Activated CD4-positive, CD25-positive, alpha-beta regulatory T cell treated with anti-CD3 and anti-CD28 coated beads, Interleukin-2, amount 50 U/mL, for 24 hours (primary cell): ENCODE measurements at places on chromosomes 11 and 22.

- peak; percentile 10 for ATAC-seq
These were observed 346 bp downstream of the PPFIBP2 start for GRCh38 chr11:7514099-7514591.

GRCh38 chr11:117435326-117435725, 107.7 kb downstream of the CEP164 start:
- no peak for ATAC-seq

GRCh38 chr22:27723158-27723557, 78.4 kb downstream of the MN1 start:
- no peak for ATAC-seq

DNA sequence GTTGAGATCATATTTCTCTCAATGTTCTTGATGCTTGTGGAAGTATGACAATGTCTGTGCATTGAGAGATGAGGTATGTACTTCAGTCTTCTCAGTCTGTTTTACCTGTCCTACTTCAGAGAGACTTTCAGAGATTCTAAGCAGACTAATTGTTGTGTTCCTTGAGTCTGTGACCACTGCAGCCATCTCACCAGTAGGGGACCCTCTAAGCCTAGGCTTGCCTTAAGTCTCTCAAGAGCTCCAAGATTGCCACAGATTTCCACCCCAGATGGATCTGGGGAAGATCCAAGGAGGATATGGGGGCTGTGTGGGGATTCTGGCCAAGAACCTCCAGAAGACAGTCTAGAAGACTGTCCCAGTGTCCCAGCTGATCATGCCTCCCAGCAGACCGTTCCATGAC, 179.9 kb upstream of the PLET1 start:
- no peak for ATAC-seq

DNA sequence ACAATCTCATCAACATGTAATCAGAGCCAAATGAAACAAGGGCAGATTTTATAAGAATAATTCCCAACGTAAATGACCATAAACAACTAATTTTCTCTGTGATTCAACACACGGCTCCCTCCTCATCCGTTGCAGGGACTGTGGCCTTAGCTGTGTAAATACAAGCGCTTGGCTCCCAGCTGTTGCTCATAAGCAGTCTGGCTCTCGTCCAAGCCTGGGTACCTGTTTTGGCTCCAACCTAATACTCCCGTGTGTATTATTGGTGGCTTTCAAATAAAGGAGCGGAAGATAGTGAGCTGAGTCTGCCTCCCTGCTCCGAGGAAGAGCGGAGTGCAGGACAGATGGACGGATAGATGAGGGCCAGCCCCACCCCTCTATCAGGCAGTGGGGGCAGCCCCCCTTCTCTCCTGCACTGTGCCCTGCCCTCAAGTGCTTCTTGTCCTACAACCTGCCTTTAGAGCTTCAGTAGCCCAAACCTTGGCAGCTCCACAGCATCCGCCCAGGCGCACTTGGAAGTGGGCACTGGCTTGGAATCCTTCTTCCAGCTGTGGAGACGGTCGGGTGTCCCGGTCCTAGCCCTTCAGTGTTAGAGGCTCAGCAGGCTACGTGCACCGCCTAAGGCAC, 670.9 kb downstream of the BRD1 start:
- ATAC-seq: no peak

DNA sequence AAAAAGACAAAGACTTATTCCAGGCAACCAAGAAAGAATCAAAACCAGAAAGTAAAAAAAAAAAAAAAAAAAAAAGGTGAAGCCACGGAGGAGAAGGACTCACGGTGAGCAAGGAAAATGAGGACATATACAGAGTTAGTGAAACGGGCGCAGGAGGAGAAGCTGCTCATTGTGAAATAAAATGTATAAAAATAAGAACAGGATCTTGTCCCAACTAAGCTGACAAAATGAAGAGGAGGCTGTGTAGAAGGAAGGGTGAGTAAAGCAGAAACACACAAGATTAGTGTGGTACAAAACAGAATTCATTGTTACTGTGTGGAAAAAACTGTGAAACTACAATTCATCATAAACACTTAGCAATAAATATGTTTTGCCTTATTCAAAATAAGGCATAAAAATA, 7.6 kb downstream of the IL17REL start:
- no peak for ATAC-seq

- ATAC-seq: no peak
These were observed 48.9 kb downstream of the TPBGL start for GRCh38 chr11:75289511-75289760.

DNA sequence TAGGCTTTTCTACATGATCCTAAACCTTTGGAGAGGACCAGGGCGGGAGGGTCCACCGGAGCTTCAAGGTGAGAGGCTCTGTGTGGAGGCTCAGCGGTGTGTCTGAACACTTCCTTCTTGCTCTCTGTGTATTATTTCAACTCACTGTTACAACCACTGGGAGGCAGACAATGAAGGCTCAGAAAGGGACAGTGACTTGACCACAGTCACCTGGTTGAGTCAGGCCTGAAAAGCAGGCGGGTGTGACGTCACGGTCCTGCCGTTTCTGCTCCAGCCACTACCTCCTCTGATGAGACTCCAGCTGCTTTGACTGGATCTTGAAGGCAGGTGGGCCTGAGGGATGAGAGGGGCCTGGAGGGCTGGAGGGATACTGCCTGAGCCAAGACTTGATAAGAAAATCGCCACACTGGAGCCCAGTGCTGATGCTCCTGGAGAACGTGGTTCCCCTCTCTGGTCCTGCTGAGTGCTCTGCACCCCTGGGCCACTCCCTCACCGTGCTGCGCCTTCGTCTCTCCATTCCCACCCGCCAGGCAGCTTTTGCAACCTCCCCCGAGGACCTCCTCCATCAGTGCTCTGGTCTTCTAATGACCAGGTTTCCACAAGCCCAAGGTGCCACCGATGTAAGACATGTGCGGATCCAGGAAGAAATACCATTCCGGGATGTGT, 27.9 kb downstream of the KCNC1 start:
- ATAC-seq: no peak

GRCh38 chr22:28821452-28821851, 21.1 kb upstream of the XBP1 start:
- ATAC-seq: no peak

GRCh38 chr11:118896472-118896913, 12.8 kb downstream of the CXCR5 start:
- no peak for ATAC-seq

DNA sequence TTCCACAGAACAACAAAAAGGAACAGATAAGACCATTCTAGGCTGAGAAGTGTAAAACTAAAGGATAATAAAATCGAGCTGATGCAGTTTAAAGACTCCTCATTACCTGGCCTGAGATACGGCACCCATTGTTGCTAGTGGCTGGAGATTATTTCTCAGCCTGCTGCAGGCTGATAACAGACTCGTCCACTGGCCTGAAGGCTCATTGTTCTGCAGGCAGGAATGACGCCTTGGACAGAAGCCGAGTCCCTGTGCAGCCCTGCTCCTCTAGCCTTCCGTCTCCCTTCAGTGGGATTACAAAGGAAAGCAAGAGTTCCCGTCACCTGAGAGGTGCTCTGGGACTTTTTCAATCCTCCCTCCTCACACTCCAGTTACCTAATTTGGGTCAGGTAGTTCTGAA, 1065.3 kb downstream of the OPCML start:
- ATAC-seq: no peak

DNA sequence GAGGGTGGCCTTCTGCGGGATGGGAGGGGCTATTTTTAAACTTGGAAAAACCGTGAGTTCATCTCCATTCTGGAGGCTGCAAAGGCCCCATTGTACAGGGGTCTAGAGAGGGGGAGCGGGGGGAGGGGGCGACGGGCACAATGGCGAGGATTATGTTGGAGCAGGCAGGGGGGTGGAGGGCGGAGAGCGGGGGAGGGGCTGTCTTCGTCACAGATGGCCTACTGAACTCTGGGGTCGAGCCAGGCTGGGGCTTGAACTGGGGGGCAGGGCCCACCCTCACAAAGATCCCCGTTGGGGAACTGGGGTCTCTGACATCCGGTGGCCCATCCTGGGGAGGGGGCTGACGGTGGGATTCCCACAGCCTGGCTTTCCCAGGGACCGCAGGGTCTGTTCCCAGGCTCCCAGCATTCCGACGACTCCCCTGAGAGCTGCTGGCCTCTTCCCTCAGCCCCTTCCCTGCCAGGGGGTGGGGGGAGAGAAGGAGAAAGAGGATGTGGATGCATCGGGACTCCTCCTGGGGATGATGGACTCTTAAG, 3.4 kb upstream of the MCAM start:
- no peak for ATAC-seq

DNA sequence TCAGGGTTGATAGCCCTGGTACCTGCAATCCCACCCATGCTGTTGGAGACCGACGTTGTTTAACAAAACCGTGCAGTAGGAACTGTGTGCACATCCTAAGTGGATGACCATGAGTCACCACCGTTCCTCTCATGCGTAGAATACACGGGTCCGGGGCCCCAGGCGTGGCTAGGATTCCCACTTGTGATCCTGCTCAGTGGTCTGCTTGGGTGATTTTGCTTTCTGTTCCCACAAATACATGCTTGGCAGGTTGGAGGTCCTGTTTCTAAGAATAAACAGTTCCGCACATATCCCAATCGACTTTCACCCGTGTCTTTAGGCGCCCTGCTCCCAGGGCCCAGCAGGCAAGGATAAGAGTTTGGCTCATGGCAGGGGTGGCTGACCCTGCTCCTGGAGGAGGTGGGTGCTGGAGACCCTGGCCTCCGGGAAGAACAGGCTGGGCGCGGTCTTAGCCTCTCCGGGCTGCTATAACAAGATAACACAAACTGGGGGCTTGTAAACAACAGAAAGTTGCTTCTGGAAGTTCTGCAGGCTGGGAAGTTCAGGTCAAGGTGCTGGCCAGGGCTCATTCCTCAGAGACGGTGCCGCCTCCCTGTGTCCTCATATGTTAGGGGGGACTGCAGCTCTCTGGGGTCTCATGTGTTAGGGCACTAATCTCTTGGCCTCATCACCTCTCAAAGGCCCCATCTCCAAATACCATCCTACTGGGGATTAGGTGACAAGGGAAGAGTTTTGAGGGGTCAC, 1028.3 kb downstream of the BRD1 start:
- ATAC-seq: no peak

DNA sequence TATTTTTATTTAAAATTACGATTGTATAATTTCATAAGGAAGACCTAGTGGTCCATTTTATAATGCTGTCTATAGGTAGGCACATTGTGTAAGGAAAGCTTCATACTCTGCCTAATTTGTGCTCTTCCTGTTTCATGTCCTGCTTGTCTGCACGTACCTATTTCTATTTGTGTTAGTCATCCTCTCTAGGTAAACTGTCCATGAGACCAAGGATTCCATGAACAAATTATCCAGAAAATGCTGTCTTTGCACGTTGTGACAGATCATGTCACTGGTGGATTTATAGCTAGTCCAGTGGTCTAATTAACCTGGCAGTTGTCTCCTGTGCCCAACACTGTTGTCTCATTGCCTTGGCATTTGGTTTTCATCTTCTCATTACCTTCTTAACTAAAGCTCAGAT, 44.7 kb downstream of the DNAJC24 start:
- ATAC-seq: no peak

DNA sequence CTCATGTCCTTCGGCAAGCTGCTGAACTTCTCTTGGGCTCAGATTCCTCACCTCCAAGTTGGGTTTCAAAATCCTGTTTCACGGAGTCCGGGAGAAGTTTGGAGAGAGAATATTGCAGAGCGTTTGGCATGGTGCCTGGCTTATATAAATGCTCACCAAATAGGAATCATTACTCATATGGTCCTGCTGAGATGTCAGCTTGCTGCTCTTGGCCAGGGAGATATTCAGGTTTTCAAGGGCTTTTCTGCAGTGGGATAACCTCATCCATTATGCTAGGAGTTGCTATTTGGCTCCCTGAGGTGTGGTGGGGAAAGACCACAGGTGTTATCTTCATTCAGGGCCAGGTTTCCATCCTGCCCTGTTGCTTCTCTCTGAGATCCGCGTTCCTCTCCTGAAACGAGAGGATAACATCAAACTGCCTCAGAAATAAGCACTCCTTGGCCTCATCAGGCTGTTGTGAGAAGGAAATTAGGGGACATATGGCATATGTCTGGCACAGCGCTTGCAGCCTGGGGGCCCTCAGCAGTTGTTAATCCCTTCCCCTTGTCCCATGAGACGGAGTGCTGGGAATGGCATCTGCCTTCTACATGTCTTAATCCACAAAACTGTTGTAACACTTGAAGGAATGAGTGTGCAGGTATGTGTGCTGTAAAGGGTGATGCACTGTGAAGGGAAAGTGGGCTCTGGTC, 29.9 kb upstream of the ACER3 start:
- no peak for ATAC-seq

DNA sequence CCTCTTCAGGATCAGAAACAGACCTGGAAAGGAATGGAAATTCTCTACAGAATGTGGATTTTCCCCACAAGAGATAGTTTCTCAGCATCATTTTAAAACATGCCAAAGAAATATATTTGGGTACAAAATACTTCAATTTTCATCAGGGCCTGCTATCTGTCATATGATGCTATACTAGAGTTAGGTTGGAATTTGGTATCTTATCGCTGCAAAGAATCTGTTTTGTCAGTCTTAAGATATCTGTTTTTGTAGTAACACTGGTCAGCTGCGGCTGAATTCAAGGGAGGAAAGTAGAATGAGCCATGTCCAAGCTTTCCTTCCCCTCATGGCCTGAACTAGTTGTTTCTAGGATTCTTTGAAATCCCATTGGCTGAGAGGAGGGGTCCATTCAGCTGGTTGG, 806.4 kb downstream of the KCNA4 start:
- ATAC-seq: no peak

- ATAC-seq: no peak
These were observed 461.5 kb downstream of the MN1 start for GRCh38 chr22:27340047-27340446.
